ENCODE measurements at places on chromosomes 16 and 17.
A peak's percentile ranks its signal among the peaks of the same experiment; 100 is the strongest.

- DNase-seq: no peak
These were observed 1.2 kb downstream of the GNA13 start for GRCh38 chr17:65055280-65055707.

GRCh38 chr17:19744922-19745757 lies 3.0 kb downstream of the ALDH3A1 start:
- peak; percentile 97 for DNase-seq

GRCh38 chr17:50487213-50488096 lies 8.8 kb downstream of the RSAD1 start:
- DNase-seq: no peak

GRCh38 chr17:30905742-30906100 lies 317 bp downstream of the TEFM start:
- DNase-seq: no peak

DNA sequence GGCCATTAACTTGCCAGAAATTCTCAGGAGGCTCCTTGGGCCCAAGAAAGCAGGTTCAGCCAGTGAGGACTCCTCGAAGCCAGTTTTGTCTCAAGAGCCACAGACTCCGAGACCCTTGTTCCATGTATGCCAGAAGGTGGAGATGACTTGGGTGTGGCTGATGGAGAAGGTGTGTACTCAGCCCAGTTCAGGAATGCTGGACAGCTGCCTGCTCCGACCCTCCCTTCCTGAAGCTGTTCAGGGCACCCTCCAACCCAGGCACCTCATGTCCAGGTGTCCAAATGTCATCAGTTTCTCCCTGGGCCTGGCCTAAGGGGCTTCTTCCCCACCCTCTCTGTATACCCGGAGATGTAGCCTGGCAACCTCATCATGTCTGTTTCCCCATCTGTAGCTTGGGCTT lies 40.2 kb downstream of the NOG start:
- no peak for DNase-seq

DNA sequence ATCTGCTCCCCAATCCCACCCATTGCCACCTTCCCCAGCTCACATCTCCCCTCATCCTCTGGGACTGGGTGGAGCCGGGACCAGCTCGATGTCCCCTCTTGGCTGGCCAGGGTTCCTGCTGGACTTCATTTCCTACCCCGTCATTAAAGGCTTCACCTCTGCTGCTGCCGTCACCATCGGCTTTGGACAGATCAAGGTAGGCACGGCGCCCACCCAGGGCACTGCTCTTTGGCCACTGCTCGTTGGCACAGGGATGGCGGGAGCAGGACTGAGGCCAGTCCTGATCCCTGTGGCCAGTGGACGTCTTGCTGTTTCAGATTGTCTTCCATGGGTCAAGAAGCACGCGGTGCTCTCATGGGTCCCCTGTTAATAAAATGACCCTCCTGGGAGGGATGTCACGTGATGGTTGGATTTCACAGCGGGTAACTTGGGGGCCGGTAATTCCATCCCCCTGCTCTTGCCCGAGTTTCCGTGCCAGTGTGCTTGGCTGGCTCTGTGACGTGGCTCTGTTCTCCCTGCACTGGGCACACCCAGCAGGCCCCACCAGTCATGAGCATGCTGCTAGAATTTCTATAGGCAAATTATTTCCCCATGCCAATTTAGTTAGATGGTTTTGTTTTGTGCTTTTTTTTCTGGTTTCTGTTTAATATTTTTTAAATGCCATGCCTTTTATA lies 3.1 kb downstream of the SLC26A11 start:
- DNase-seq: no peak

DNA sequence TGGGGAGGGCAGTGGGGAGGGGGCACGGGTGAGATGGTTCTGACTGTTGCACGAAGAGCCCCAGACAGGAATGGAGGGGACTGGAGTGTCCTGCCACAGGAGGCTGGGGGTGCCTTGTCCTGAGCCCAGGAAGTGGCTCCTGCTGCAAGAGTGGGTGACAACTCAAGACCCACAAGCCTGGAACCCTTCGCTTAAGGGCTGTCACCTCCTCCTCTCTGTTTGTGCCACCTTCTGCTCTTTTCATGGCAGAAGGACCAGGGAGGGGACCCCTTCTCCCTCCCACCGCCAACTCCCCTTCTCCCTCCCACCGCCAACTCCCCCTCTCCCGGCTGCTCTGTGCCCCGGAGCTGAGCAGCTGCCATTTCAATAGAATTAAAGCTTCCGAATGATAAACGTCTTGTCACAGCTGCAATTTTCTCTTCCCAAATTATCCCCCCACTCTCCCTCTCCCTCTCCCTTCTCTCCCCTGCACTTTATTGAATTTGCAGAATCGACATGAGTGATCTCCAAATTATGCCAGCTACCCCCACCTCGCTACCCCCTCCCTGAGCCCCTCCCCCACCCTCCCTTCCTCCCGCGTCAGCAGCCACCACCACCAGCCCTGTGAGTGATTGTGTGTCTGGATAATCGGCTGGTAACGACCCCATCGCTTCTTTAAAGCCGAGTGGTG lies 13.7 kb downstream of the GJD3 start:
- no peak for DNase-seq

DNA sequence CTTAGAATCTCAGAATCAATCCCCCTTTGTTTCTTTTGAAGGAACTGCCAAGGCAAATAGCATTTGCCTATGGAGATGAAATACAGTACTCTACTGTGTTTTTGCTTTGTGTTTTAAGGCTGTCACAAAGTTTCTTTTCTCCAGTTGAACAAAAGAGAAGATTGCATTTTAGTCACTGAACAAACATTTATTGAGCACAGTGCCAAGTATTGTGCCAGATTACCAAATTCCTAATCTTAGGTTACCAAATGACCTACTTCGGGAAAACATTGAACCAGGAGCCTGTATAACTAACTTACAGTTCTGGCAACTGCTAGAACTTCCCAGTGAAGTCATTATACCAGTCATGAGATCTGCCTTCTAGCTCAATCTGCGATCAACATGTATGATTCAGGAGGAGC lies 3.0 kb upstream of the UBB start:
- no peak for DNase-seq
